ENCODE measurements at places on chromosomes 7 and 10.

- no peak for DNase-seq
Measured at GRCh38 chr7:124992851-124993562, 63.4 kb upstream of the POT1 start.

GRCh38 chr10:47042780-47043750, 131.8 kb downstream of the PTPN20 start:
- no peak for DNase-seq

GRCh38 chr7:141441837-141442627, 109.2 kb upstream of the AGK start:
- no peak for DNase-seq

- DNase-seq, result no peak
Measured at GRCh38 chr7:127581716-127582115, 3.7 kb downstream of the GCC1 start.

- DNase-seq, result peak; percentile 16
Measured at GRCh38 chr7:873367-874002, 2.9 kb upstream of the GET4 start.

- no peak for DNase-seq
Measured at GRCh38 chr7:135537905-135538304, 19.8 kb upstream of the NUP205 start.

- no peak for DNase-seq
Measured at GRCh38 chr10:60485025-60485424, 95.3 kb upstream of the ANK3 start.

DNA sequence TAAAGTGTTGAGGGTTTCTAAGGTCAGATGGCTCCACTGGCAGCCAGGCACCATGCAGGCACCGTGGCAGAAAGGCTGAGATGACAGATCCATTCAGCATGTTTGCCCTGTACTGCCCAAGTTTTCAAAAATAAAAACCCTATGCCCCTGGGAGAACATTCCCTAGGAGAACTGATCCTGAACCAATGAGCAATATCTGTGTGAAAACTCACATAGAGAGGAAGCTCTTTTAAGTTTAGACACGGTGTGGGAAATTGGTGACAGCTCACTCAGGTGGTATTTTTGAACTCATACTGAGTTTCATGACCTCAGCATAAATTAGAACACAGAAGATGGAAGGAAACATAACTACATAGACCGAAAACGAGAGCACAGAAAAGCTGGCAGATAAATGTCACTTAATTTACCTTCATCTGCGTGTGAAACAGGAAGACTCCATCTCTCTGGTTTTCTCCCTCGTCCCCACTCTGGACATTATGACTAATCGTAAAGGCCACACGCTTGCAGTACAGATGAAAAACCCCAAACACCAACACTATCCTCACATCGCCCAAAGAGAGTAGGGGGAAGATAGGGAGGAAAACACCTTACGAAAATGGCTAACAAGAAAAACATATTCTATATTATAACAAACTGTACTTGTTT, 127.8 kb downstream of the ICA1 start:
- no peak for DNase-seq

DNA sequence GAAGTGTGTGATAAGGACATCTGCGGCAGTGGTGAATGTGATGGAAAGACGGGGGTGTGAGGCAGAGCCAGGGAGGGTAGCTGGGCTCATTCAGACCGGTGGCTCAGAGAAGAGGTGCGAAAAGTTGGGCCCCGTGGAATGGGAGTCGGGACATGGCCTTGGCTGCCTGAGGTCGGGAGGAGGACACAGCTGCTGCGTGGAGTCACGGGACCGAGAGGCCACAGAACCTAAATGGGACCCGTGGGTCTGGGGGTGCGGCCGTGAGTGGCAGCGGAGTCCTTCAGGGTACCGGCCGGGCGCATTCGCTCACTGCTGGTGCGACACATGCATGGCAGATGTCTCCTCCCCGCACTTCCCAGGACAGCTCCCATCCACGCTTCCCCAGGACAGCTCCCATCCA, 22.9 kb upstream of the LARP4B start:
- DNase-seq, result no peak
